ENCODE measurements at places on chromosomes 6 and 20.

GRCh38 chr20:51121272-51121671, 98.4 kb upstream of the KCNG1 start:
- DNase-seq, result no peak

GRCh38 chr20:24673678-24674570, 204.5 kb downstream of the SYNDIG1 start:
- DNase-seq, result no peak

- peak; percentile 45 for DNase-seq
These were observed 101.3 kb downstream of the RTN4IP1 start for GRCh38 chr6:106527979-106528378.

- peak; percentile 93 for DNase-seq
These were observed 23.0 kb upstream of the ECHDC1 start for GRCh38 chr6:127366282-127367022.

GRCh38 chr20:37290158-37290810, 829 bp downstream of the MANBAL start:
- no peak for DNase-seq

GRCh38 chr20:57332105-57333089, 2.8 kb downstream of the SPO11 start:
- DNase-seq, result no peak

DNA sequence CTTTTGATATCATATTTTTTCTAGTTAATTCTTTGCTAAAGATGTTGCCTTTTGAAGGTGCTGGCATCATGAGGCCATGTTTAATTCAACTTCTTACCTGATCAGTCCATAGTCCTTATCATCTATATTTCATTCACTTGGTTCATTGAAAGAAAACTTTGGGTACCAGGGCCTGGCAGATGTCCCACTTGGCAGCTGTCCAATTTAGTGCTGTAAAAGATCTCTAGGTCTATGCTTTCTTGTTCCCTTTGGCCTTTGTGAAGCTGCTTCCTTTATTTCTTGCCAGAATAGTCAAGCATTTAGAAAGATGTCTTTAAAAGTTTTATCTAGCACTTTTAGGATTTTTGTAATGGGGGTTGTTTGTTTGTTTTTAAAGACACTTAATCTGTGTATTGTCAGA, 61.7 kb upstream of the EYA4 start:
- DNase-seq, result peak; percentile 20

- no peak for DNase-seq
These were observed 48.9 kb downstream of the SNX14 start for GRCh38 chr6:85544776-85545175.

- no peak for DNase-seq
These were observed 3.8 kb upstream of the AFG1L start for GRCh38 chr6:108291091-108291490.

GRCh38 chr20:19692100-19692499, 66.0 kb upstream of the RIN2 start:
- DNase-seq, result no peak

DNA sequence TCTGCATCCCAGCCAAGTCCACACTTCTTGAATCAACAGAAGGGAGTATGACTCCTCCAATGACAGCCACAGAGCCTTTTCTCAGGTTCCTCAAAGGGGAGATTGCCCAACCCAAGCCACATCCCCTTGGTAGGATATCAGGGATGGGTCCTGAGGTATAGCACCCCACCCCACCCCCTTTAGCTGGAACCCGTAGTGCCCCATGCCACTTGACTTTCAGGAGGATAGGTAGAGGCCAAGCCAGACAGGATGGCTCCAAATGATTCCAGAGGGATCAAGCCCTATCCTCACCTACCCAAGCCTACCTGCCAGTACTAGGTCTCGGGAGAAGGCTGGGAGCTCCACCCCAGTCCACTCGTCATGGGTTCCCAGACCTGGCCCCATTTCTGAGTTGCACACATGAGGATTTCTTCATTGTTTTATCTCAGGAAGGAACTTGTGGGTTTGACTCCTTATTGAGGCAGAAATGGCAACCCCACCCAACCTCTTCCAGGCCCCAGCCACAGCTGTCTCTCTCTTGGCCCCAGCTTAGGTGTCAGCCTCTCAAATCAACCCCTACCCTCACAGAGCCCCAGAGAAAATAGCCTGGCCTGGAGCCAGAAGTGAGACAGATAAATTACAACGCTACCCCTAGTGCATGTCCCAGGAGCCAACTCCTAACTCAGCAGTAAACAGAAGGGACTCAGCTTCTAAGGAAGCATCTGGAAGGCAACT, 3.6 kb downstream of the CCND3 start:
- DNase-seq, result peak; percentile 84

DNA sequence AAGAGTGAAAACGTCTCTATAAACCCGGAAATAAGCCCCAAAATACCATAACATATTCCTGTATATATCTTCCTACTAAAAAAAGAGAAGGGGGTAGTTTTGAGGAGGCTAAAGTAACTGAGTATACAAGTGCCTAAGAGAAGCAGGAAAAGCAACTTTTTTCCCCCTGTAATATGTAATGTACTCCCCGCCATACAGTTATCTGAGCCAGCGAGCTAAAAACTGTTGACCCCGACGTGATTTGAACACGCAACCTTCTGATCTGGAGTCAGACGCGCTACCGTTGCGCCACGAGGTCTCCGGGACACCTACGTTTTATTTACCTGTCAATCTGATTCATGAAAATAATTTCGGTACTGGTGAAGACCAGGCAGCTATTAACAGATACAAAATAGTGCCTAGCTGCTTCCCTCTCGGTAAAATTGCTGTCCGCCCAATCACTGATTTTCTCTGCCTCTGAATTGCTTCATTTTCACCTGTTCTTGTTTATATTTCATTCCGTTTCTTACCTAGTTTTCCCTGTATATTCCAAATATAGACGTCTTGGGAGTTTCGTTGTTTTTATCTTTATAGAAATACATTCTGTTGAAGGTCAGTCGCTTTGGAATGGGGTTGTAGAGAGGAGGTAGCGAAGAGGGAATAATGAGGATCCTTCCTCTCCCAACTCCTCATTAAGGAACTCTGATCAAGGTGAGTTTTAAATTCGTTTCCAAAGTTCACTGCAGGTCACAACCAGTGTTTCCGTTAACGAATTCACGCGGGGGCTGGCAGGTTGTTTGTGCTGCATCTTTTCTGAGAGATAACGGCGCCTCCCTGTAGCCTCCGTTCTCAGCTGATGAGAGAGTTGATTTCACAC, 33.6 kb upstream of the BTN3A2 start:
- no peak for DNase-seq

DNA sequence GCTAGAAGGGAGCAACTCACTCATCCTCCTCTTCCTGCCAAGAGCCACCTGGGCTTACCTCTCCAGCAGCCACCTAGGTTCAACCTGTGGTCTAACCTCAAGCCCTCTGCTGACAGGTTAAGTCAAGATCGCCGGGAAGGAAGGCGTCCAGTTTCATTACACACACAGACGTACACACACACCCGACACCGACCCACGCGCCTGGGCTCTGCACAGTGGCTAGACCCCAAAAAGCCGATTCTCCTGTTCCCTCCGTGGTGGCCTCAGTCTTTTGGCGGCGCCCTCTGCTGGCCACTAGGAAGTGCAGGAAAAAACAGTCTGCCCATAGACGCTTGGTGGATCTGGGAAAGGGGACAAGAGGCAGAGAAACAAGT, 52.8 kb downstream of the MRPL14 start:
- peak; percentile 85 for DNase-seq

GRCh38 chr6:83476971-83477370, 35.4 kb upstream of the PRSS35 start:
- DNase-seq, result no peak

- DNase-seq, result no peak
These were observed 159.9 kb upstream of the PCSK2 start for GRCh38 chr20:17066902-17067301.

GRCh38 chr6:36803908-36804307, 35.3 kb downstream of the CPNE5 start:
- DNase-seq, result no peak

GRCh38 chr6:122998403-122998975, 2.5 kb downstream of the CLVS2 start:
- DNase-seq, result no peak

GRCh38 chr6:139581485-139581865, 207.0 kb upstream of the CITED2 start:
- no peak for DNase-seq

DNA sequence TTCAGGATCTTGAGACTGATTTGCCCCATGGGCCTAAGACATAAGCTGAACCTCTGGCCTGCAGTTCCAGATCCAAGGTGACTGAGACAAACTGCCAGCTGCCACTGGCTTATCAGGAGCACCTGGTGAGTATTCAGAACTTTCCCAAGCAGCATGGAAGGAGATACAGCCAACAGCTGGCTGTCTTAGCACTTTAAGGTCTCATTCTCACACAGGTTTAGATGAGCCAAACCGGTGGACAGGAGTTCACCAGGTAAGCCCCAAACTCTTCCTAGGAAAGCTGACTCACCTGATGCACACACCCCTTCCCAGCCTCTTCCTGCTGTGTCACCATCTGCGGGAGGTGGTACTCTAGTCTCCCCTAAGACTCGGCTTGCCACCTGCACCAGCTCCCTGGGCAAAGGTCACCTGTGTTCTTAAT, at the start of gene BANF2:
TSS of gene BANF2 (plus strand) at position 36 of the 421 bp plus-strand sequence. CDS start 25,060 bp downstream, outside the sequence.
- no peak for DNase-seq

DNA sequence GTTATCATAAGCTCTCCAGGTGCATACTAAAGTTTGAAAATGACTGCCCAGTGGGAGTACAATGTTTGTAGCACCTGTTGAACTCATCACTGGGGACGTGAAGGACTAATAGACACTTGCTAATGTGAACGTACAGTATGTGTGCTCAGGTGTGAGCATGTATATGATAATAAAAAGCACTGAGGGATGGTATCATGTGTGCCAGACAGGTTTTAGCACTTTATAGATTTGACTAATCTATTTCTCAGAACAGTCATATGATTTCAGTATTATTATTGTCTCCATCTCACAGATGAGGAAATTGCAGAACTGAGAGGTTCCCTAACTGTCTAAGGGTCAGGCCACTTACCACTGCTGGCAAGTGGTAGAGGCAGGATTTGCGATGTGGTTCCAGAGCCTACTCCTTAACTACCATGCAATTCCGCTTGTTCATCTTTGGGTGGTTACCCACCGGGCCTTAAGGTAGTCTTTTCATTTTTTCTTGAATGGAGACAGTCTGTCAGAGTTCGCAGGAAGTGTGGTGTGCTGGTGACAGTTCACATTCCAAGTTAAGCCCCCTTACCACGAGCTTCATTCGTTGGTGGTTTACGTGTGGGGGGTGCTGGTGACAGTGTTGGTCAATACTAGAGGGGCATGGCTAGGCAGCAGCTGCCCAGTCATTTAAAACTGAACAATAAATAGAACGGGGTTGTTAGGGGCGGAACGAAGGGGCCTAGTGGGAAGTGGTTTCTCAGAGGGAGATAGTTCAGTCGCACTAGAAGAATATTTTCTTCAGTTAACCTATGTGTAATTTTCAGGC, 46.8 kb downstream of the RREB1 start:
- DNase-seq, result peak; percentile 93

DNA sequence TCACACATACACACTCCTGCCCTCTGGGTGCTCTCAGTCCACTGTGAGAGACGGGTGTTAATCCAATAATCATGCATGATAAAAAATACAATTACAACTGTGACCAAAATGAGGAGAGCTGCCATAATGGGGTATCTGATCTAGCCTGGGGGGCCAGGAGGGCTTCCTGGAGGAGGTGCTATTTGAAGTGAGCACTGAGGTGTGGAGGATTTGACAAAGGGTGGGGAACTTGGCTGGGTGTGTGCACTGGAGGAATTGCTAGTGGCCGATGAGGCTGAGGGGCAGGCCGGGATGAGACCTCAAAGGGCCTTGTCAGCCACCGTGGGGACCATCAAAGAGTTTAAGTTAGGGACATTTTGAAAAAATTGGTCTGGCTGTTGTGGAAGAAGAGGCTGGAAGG, 34.8 kb downstream of the VSTM2L start:
- no peak for DNase-seq

- peak; percentile 72 for DNase-seq
These were observed 43.5 kb upstream of the PLN start for GRCh38 chr6:118504611-118505010.

DNA sequence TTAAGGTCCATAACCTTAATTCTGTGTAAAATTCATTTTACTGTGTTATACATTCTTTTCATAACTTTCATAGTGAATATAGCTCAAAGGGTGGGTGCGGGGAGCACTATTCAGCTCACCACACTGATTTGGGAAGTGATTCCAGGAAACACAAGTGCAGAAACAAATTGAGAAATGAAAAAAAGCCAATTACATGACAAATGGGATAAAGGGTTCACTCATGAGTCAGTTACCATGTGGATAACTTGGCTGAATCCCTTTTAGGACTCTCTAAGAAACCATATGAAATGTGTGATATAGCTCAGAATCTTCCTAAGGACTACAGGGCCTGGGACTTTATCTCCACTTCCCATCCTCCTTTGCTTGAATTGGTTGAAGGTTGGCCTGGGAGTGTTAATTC, 3.1 kb upstream of the BTN2A1 start:
- no peak for DNase-seq

- no peak for DNase-seq
These were observed 312.7 kb upstream of the JARID2 start for GRCh38 chr6:14933183-14933544.

DNA sequence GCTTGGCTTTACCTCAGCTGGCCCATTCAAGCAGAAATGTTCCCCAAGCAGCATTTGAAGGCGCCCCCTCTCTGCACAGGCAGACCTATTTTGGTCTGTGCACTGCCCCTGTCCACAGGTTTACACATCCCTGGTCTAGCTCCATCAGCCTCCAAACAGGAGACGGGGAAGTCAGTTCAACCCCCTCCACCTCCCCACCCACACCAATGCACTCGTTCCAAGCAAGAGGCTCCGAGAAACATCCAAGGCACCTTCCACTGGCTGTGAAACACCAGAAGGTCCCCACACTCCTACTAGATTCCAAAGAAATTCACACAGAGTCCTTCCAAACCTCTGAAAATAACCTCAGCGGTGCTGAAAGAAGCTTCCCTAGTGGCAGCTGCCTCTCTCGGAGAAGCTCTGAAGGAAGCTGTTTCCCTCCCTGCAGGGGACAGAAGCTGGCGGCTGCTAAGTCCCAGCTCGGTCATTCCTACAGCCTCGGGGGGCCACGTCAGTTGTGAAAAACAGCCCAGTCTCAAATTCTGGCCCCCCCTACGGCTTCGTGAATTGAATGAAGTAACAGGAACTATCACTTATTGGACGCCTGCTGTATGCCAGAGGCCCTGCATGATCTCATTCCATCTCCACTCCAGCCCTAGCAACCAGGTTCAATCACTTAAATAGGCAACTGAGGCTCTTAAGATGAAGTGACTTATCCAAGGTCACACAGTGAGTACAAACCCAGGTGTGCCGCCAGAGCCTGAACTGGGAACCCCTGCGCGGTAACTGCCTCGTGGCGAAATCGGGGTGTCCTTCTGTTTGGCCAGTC, 815 bp downstream of the SPATA2 start:
- DNase-seq, result peak; percentile 47

Data from myocyte (in vitro differentiated cells).